DMS 273 treated with DMSO at 0.1 percent for 48 hours (cell line): ENCODE measurements at places on chromosomes 3 and 15.

DNA sequence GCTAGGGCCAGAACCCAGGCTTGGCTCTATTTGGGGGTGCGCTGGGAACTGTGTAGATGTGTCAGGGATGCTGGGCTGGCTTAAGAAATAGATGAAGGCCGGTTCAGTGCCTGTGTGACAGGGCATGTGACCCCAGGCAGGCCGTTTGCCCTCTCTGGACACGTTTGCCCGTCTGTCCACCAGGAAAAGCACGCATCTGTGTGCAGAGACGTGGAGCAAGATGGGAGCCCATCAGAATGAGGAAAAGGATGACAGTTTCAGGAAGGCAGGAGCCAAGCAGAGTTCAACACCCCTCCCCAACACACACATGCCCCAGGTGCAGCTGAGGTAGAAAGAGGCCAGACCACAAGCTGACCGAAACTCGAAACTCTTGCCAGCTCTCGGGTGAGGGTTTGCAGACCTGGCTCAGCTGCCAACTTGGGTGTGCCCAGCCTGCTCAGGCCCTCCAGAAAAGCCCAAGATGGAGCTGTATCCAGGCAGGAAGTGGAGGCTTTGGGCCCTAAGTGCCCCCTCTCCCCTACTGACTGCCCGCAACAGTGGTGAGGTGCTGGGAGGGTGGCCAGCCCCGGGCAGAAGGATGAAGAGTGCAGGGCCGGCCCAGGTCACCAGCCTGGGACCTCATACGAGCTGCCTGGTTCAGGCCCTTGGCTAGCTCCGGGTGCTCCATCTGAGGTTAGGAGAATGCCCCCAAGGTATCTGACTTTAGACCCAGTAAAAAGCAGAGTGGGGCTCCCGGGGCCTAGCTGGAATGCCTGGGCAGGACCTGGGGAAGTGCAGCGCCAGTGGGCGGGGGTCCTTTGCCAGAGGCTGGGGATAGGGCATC, 10.2 kb upstream of the MESP1 start:
- DNase-seq: no peak

DNA sequence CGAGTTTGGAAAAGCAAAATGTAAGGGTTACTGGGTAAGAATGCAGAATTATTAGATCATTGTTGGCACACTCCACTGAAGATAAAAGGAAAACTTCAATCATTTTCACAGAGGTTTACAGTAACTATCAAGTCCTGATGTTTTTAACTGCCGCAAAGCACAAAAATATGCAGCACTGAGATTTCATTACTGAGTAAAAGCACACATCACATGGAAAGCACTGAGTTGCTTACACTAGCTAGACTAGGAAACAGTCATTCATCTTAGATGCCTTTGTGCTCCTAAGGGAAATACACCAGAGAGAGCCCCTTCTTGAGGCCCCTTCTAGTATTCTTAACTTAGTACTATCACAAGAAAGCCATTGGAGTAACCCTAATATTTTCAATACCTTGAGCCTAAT, 11.8 kb upstream of the P2RY1 start:
- no peak for DNase-seq

DNA sequence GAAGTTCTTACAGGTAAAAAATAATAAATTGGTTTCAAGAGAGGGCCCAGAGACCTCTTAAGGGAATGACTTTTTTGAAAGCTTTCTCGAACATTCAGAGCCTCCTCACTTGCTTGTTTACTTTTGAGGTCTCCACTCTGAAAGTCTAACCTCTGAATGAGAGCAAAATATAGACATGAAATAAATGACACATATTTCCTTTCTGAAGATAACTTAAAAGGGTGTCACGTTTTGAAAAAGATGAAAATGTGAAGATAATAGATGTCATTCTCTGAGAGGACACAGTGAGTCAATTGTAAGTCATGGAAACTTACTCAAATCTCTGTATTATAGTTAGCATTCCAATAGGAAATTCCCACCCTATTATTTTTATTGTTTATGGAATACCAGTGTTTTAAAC, 44.6 kb downstream of the HACD2 start:
- no peak for DNase-seq

- peak; percentile 13 for DNase-seq
Measured at GRCh38 chr15:60396958-60397771, 621 bp downstream of the ANXA2 start.

DNA sequence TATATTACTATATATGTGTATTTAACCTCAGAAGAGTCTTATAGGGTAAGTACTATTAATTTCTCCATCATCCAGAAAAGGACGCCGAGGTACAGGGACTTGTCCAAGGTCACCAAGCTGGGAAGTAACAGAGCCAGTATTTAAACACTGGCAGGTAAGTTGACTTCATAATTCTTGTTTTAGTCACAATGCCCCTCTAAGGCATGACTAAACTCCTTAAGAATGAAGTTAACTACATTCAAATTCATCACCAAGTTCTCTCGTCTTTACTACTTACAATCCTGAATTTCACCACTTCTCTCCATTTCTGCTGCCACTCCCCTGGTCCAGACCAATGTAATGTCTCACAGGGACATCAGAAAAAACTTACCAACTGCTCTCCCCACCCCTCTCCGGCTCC, 312.1 kb downstream of the GRM7 start:
- no peak for DNase-seq

DNA sequence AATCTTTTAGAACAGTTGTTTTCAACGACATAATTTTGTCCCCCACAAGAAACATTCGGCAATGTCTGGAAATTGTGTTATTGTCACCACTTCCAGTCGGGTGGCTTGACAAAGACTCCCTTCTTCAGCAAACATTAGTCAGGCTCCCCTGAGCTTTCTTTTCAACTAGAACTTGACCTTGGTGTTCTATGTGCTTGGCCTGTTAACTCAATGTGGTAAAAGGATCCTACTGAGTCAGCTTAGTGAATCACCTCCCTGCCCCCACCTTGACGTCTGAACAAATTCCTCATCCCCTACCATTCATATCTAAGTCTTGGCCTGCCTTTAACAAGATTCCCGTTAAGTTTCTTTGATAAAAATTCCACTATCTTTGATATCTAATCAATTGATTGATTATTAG, 465.0 kb upstream of the ROBO1 start:
- DNase-seq: no peak

DNA sequence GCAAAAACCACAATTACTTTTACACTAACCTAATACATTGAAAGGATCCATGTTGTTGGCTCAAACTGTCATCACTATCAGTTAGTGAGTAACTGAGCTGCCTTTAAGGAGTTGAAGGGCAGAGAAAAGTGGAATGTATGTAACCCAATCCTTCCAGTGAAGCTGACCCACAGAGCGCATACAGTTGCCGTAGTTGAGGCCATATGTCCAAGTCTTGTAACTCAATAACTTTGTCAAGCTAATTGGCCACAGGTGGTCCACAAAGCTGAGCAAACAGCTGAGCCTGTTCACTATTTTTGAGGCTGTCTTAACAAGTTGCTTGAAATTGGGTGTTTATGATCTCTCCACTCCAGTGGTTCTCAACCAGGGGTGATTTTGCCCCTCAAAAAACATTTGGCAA, 169.0 kb upstream of the SLC24A5 start:
- DNase-seq: peak; percentile 52

GRCh38 chr3:8992854-8993253, 29.6 kb upstream of the RAD18 start:
- no peak for DNase-seq

- DNase-seq: no peak
Measured at GRCh38 chr3:66478960-66479359, 21.9 kb downstream of the LRIG1 start.

DNA sequence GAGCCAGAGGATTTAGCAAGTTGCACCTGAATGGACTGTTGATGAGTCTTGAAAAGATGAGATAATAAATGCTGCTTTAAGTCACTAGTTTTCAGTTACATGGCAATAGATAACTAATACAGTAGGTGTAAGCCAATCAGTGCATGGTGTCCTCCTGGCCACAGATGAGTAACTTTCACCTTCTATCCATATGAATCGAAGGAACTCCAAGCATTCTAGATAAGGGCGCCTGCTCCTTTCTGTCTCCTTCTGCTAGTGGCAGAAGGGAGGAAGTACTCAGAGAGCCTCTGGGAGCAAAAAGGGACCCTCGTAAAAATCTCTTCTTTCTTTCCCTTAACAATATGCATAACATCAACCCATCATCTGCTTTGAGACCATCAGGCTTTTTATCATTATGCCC, 37.3 kb downstream of the TM6SF1 start:
- no peak for DNase-seq

DNA sequence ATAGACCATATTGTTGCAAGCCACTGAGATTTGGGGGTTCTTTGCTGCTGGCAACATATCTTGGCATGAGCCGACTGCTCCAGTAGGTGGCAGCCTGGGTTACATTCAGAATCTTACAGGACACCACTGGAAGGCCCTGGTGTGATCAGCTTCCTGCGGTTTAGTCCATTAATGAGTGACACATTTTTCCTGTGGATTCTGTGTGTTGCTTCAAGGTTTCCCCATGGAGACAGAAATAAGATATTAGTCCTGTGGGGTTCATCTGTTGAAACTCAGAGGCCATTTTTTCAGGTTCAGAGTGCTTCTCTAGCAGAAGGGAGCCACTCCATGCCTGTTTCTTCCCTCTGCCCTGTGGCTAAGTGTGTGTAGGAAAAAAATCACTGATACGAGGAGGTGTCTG, 116.2 kb downstream of the MFSD1 start:
- DNase-seq: no peak

- no peak for DNase-seq
Measured at GRCh38 chr3:18751514-18751913, 326.4 kb upstream of the SATB1 start.

- no peak for DNase-seq
Measured at GRCh38 chr15:27672537-27672936, 426.6 kb downstream of the OCA2 start.

- no peak for DNase-seq
Measured at GRCh38 chr3:135809021-135809634, 156.4 kb upstream of the PPP2R3A start.

- no peak for DNase-seq
Measured at GRCh38 chr3:188279502-188280335, 125.8 kb downstream of the LPP start.

DNA sequence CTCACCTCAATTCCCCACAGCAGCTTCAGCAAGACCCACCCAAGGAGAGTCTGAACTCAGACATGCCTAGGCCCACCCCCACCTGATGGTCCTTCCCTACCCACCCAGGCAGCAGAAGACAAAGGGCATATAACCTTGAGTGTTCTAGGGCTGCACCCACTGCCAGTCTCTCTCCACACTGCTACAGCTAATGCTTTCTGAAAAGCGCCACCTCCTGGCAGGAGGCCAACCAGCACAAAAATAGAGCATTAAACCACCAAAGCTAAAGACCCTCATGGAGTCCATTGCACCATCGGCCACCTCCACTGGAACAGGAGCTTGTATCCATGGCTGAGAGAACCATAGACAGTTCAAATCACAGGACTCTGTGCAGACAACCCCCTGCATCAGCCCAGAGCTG, 11.3 kb upstream of the RPL39L start:
- no peak for DNase-seq

DNA sequence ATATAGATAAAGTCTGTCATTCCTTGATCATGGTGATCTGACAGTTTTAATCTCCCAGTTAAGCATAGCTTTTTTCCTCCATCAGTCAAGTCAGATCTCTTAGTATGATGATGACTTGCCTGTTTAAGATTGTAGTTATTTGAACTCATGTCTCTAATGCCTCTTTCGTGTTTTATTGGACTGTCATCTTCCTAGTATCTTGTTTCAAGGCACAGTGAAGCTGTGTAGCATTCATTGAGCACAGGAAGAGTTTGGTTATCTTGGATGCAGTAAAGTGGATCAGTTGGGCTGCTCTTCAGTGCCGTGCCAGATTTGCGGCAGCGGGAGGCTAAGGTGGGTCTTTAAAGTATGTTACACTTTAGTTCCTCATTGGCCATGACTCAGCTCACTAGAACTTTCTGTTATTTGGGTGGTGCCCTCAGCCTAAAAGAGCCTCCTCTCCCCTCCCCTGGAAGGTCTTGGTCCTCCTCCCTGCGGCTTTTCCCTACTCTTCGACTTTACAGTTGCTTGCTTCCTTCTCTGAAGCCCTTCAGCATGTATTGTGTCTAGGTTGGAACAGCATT, 45.7 kb upstream of the SKOR1 start:
- DNase-seq: no peak

GRCh38 chr15:83848315-83849050, 194.6 kb downstream of the ADAMTSL3 start:
- DNase-seq: no peak
